ENCODE measurements at places on chromosomes 16 and 17. TPM values are rescaled to one million over a fixed set of nuclear protein-coding genes. Genes with fewer than 3 reads are reported as not detected.

DNA sequence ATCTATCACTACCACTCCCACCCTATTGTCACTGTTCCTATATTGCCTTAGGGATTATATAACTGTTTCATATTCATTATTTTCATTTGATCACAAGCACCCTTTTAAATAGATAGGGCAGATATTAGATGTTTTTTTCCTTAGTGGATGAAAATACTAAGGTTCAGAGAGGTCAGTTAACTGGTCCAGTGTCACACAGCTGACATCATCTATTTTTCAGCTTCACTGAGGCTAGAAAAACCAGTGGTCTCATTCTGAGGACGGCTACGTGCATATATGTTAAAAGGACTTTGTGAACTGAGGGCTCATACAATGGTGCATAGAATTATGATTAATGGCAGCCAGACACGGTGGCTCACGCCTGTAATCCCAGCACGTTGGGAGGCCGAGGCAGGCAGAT, 29.0 kb upstream of the RGS9 start:
- DNase-seq: no peak

GRCh38 chr17:45225964-45226530, 4.4 kb downstream of the FMNL1 start:
- DNase-seq: no peak

GRCh38 chr17:73142872-73143381, 21.9 kb upstream of the SSTR2 start:
- no peak for DNase-seq

- no peak for DNase-seq
These were observed 31.1 kb downstream of the PPM1E start for GRCh38 chr17:58786586-58787295.

DNA sequence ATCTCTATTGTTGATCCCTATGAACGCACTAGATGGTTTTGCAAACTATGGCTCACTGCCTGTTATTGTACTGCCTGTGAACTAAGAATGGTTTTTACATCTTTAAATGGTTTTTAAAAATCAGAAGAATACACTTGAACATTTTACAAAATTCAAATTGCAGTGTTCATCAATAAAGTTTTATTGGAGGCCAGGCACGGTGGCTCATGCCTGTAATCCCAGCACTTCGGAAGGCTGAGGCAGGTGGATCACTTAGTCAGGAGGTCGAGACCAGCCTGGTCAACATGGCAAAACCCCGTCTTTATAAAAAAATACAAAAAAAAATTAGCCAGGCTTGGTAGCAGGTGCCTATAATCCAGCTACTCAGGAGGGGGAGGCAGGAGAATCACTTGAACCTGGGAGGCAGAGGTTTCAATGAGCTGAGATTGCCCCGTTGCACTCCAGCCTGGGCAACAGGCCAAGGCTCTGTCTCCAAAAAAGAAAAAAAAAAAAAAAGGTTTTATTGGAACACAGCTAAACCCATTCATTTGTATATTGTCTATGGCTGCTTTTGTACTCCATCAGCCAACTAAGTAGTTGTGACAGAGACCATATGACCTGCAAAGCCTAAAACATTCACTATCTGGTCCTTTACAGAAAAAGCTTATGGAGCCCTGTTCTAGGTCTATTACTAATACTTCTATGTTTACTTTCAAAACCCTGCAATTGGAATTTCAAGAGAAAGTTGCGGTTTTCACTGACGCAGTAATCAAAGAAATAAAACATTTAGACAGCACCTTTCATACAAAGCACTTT, 18.9 kb downstream of the IKZF3 start:
- no peak for DNase-seq

- DNase-seq: no peak
These were observed 54.7 kb downstream of the BANP start for GRCh38 chr16:88005968-88006367.

The PYDC1 gene
- total RNA-seq: not detected

The RGS9 gene
- 2.0 TPM for total RNA-seq

The ACSF3 gene
- 27.6 TPM for total RNA-seq

The SLFN12L gene
- 4.8 TPM for total RNA-seq

Data from omental fat pad (tissue), 4 donors.